RPMI8226 (cell line): ENCODE measurements at places on chromosomes 2 and 18.

DNA sequence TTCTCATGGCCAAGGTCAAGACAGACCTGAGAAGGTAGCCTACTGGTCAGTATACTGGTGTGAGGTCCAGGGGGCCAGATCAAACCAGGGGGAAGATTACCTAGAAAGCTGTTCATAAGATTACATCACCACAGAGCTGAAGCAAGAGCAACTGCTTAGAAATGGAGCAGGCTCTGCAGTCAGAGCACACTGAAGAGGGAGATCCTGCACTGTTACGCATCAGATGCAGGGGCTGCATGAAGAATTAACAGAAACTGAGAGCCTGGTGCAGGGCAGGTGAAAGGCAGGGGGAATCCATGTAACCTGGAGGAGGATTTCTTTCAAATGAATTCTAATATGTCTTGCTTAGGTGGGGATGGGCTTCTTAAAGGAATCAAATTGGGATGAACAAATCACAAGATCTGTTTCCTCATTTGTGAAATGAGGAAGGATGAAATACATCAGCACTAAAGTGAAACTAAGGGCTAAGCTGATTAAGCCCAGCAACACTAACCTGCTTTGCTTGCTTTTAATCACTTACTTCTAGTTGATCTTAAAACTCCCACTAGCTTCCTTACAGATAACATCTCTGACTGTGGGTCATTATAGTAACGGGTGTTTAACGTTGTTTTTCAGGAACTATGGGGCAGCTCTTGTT, 74.3 kb upstream of the ADAM23 start:
- DNase-seq, result no peak

- no peak for DNase-seq
Observed at GRCh38 chr2:174595116-174595809, 2.3 kb downstream of the WIPF1 start.

- no peak for DNase-seq
Observed at GRCh38 chr2:205723179-205723578, 40.9 kb downstream of the NRP2 start.

DNA sequence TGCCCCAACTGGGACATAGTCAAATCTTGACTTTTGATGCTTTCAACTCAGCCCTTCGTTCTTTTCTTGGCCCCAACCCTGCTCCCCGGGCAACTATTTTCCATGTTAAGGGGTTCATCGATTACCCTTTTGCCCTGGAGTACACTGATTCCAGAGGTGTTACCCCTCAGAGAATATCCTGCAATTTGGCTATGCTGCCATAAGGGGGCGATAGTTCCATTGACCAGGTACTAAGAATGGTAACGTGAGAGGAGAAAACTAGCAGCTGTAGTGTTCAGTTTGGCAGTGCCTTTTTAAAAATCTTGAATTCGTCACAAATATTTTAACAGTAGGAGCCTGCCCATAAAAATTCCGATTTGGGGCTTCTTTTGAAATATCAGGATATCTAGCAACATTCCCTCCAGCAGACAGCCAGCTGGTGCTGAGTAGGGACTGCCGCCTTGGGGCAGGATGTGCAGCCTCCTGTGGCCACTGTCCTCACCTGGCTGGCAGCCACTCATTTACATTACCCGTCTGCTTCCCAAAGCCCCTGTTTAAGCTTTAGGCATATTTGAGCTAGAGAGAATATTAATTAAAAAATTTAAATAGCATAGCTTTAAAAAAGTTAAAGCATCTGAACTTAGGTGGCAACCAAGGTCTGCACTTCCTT, 146.3 kb upstream of the SKOR2 start:
- DNase-seq, result peak; percentile 54

DNA sequence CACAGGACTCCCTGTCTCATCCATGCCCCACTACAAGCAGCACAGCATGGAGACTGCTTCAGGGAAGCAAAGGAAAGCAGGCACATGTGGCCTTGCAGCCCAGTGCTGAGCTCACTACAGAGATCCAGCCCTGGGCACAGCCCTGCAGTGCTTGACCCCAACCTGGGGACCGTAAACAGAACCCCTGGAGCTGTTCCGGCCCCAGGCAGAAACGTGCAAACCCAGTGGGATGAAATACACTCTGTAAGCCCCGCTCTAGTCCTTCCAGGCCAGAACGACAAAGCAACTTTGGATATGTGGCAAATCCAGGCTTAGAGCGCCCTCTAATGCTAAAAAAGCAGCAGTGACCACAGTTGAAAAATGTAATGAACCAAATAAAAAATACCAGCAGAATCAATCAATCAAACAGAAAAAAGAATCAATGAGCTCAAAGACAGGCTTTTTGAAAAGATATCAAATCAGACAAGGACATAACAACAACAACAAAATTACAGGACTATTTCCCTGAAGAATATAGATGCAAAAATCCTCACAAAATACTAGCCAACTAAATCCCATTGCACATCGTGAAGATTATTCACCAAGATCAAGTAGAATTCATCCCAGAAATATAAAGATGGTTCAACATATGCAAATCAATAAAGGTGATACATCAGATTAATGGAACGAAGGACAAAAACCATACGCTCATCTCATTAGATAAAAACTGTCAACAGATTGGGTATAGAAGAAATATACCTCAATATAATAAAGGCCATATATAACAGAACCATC, 45.6 kb downstream of the ZNF519 start:
- peak; percentile 62 for DNase-seq

DNA sequence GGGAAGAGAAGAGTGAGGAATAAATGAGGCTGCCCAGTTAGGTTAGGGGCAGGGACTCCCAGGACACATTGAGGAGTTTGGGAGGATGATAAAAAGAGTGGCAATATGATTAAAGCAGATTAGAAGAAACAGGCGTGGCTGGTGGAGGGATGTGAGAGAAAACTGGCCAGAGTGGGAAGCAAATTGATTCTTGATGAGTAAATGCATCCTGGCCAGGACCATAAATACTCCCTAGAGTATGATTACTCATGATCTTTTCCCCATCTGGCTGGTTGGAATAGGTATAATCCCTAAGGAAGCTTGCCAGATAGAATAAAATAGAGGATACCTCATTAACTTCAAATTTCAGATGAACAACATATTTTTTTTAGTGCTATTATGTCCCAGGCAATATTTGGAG, 21.5 kb upstream of the DAW1 start:
- no peak for DNase-seq

- DNase-seq, result no peak
Observed at GRCh38 chr2:48126162-48126561, 219.9 kb upstream of the FBXO11 start.

DNA sequence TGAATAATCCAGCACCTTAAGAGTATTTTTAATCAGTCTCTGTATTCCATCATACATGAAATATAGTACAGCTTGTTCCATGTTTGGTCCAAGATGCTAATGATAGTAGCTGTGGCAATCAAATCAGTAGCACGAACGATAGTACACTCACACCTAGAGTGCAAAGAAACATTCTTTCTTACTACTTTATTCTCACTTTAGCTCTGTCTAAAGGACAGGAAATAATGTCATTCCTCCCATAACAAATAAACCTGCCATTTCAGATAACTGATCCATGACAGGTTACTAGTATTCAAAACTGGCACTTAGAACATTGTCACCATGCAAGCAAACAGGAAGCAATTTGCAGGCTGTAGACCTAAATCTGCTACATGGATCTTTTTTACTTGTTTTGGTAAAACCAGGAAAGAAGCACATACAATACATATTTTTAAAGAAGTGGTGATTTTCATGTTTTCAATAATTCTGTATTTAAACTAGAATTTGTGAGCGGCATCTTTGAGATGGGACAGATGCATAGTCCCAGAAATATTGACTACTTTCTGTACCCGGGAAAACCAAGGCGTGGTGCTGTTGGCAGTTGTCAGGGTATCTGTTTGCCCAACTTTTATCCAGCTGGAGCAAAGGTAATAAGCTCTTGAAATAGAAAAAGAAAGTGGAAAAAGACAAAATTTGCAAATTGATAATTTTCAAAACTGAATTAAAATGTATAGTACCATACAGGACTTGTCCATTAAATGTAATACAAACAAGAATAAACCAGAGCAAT, 49.5 kb downstream of the IKZF2 start:
- no peak for DNase-seq

GRCh38 chr2:233892793-233893192, 24.4 kb upstream of the TRPM8 start:
- DNase-seq, result no peak

DNA sequence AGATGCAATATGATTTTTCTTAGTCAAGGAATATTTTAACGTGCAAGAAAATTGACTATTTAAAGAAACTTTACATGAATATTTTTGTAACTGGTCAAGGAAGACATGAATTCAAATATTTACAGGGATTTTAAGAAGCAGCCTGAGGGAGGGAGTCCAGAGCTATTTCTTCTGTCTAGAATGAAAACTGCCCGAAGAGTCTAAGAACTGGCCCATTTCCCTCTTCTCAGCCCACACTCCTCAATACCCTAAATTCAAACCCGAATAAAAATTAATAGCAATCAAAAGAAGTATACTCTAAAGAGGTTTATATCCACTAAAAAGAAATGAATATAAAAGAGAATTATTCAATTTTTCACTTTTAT, 6.5 kb upstream of the NDUFV2 start:
- no peak for DNase-seq

DNA sequence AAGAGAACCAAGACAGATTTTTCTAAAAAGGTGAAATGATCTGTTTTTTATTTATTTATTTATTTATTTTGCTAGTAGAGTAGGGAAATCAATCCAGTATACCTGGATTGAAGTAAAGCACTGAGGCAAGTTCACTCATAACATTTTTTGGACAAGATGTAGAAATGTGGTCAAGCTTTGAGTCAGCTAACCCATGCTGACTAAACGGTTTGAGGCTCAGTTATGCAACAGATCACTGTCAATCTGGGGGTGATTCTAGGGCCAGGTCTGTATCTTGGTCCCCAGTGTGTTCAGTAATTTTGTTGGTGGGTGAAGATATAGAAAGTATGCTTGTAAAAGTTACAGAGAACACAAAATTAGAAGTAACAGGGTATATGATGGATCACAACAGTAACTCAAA, 60.2 kb downstream of the RMDN2 start:
- DNase-seq, result no peak

- DNase-seq, result no peak
Observed at GRCh38 chr18:69718912-69719547, 228.6 kb downstream of the CD226 start.

DNA sequence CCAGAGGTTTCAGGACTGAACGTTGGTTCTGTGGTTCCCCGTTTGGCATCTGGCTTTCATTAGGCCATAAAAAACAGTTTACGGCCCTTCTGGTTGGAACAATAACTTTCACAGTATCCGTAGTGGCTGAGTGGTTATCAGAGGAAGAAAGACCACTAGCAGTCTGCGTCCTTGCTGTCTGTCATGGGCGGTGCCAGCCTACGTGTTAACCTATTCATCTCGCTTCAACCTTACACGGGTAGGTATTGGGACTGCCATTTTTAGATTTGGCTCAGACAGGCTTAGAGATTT, 42.6 kb upstream of the ROCK2 start:
- DNase-seq, result no peak

DNA sequence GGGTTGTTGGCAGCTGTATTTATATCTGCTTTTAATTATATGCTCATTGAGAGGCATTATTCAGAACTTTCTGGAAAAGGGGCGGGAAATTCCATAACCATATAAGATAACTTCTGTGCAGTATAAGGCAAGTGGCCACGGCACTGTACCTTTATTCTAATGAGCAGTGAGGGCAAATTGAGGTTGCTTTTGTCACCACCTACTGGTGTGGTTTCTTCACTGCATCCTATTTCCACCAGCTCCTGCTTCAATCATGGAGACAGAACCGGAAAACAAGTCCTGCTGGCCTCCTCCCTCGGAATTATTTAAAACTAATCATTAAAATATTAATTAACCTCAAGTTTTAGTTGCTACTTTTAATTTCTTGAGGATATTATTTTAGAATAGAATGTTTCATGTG, 759.4 kb downstream of the CBLN2 start:
- DNase-seq, result peak; percentile 20

- DNase-seq, result no peak
Observed at GRCh38 chr2:118295592-118296390, 207.5 kb downstream of the INSIG2 start.

DNA sequence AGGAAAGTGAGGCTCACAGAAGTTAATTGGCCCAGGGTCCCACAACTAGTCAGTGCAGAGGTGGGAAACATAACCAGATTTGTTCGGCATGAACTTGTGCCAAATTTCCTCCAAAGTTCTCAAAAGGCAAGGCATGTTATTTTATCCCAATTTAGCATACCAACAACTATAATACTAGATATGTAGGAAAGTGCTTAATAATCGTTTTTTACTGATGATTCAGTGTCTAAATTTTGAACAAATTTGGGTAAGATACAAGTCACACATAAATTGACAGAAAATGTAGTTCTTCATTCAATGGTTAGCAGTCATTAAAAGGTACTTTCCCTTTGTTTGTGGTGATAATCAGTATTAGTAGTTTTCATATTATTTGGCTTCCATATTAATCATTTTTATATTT, 38.5 kb upstream of the CYBRD1 start:
- DNase-seq, result no peak

GRCh38 chr2:186690786-186691185, 3.1 kb upstream of the FAM171B start:
- DNase-seq, result no peak

DNA sequence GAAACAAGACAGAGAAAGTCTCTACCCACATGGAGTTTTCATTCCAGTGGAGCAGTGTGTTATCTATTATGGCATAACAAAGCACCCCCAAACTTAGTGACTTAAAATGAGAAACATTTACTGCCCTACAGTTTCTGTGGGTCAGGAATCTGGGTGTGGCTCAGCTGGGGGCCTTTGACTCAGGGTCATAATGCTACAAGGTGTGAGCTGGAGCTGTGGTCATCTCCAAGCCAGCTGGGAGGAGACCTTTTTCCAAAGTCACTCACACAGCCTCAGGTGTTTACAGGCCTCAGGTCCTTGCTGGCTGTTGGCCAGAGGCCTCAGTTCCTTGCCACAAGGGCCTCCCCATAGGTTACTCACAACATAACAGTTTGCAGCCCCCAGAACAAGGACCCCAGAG, 169.2 kb downstream of the ETAA1 start:
- DNase-seq, result no peak

DNA sequence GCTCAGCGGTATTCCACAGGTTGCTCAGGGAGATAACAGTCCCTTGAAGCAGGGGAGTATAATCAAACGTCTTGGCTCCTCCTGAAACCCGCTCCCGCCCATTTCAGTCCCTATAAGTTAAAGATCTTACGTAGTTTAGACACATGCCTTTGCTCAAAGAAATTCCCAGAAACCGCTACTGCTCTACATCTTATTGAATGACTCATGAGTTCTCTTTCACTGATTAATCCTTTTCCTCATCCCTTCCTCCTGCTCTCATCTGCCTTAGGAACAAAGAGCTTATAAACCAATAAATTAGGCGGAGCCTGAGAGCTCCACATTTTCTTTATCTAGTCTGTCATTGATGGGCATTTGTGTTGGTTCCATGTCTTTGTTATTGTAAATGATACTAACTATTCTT, 4.2 kb upstream of the SERPINB4 start:
- no peak for DNase-seq

- DNase-seq, result no peak
Observed at GRCh38 chr18:79470547-79470946, 74.8 kb downstream of the NFATC1 start.

DNA sequence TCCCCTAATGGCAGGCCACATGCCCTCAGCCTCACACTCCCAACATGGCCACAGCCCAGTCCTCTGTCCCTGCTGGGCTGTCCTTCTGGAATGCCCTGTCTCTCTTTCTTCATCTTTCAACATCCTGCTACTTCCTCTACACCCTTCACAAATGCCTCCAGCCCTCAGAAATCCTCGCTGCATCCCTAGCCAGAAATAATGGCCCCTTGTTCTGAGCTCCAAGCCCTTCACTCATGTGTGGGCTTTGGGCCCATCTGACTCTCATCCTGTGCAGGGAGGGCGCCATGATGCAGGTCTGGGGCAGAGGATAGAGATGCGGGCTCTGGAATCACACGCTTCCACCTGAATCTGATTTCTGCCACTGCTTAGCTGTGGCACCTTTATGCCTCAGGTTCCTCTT, 181.9 kb downstream of the TNS1 start:
- DNase-seq, result no peak
